Left kidney (tissue), 8 donors: ENCODE measurements at places on chromosomes 6 and 20.

DNA sequence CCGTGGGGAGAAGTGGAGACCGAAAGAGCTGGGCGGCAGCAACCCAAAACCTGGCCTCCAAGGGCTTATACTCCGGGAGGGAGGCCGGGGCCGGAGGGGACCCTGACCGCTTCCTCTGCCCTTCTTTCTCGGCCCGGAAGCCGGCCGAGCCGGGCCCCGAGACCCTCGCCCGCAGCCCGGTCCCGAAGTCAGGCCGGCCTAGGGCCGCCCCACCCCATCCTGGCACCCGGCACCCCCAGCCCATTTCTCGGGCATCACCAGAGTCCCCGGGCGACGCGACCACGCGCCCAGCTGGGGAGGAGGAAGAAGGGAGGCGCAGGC lies 572 bp upstream of the ZDHHC14 start:
- DNase-seq = peak; percentile 26

- peak; percentile 59 for DNase-seq
These were observed 105.3 kb upstream of the BMP5 start for GRCh38 chr6:55980627-55981211.

DNA sequence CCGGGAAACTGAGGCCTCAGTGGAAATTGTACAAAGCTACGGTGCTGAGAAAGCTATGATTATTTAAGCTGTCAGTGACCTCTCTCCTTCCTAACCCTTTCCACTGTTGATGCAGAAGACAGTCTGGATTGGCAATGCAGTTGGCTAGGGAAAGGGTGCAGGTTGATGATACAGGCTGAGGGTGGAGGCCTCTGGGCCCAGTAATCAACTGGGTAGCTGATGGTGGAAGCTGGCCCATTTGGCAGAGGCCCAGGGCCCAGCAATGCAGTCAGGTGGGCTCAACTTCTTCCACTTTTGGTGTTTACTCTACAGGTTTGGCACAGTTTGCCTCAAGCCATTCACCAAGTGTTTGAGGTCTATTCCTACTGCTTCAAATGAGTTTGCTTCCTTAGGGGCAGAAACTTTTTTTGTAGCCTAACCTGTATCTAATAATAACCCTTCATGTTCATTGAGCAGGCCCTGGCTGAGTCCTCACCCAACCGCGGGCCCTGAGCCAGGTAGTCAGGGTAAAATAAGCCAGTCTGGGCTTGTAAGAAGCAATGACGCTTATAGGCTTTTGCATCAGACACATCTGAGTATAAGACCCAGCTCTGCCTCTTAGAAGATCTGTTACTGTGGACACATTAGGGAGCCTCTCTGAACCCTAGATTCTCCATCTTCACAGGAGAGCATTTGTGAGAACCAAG lies 12.1 kb downstream of the BCL2L1 start:
- no peak for DNase-seq

- DNase-seq = no peak
These were observed 5.1 kb upstream of the SYNJ2 start for GRCh38 chr6:157976345-157977175.
